Activated T-cell treated with anti-CD3 and anti-CD28 coated beads, Interleukin-2, amount 50 U/mL, for 48 hours (primary cell): ENCODE measurements at places on chromosomes 7 and 10.

GRCh38 chr7:114959931-114960330, 38.0 kb downstream of the MDFIC start:
- no peak for DNase-seq

DNA sequence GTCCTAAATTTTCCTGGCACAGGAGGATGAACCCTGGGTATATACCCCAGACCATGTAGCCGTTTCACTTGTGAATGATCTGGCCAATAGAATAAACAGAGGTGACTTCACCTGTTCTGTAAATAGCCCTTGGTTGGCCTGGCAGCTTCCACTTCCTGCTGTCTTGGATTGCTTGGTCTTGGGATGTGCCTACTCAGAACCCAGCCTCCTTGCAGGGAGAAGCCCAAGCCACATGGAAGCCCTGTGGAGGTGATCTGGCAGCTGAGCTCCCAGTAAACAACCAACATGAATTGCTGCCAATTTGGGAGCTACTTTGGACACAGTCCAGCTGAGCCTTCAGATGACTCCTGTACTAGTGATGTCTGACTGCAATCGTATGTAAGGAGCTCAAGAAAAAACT, 4.8 kb upstream of the RAPGEF5 start:
- DNase-seq: no peak

DNA sequence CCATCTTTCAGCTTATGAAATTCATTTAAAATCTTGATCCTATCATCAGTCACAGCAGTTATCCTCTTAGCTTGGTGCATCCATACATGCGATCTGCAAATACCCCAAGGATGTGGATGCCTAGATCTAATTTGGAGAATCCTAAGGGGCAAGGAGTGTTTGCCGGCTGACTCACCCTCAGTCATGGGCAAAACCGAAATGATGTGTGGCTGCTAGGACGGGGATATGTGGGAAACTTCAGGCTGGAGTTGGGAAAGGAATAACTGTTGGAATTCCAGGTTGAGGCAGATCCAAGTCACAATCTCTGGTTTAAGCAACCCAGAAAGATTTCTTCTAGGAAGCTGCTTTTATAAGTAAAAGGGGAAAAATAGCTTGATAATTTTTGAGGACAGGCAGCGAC, 19.7 kb upstream of the GOT1 start:
- no peak for DNase-seq

GRCh38 chr10:82581940-82582339, 706.9 kb downstream of the NRG3 start:
- DNase-seq: no peak

GRCh38 chr7:105638334-105638733, 57.0 kb upstream of the EFCAB10 start:
- no peak for DNase-seq

GRCh38 chr7:28581351-28581750, 169.0 kb downstream of the CREB5 start:
- no peak for DNase-seq

DNA sequence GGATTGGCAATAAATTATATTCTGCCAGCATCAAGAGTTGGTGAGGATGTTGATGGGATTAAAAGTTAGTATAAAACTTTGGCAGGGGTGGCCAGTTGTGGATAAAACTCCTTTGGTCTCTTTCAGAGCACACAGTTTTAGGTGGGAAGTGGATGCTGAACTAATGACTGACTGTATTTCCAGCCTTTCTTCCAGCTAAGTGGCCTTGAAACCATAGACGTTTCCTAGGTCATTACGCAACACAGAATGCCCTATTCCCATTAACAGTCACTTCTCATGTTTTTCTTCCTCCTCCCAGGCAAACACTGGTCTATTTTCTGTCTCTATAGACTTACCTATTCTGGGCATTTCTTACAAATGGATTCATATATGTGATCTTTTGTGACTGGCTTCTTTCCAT, 467.4 kb downstream of the NEBL start:
- no peak for DNase-seq

DNA sequence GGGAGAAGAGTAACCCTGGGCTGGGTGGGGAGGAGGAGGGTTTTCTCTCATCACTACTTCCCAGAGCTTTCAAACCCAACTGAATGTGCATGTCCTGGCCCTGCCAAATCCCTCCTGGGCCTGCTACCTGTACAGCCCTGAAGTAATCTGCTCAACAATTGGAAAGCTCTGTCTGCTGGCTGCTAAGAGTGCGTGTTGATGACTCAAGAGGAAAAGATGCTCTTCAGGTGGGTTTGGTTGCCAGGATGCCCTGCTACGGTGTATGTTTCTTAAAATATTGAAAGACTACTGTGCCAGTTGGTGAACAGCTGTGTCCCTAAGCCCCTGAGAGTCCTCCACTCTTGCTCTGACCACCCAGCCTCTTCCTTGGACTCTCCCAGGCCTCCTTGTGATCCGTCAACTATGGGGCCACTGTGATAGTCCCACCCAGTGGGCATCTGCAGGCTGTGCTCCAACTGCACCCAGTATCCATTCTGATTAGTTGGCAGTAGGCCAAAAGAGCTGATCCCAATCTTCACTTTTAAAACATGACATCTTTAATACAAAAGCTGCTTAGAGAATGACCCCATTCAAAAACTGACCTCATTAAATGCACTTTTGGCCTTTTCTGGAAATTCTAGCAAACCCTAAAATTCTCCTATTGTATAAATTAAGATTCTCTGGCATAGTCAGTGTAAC, 85.6 kb downstream of the AOAH start:
- no peak for DNase-seq

GRCh38 chr7:90251304-90251635, 6.3 kb downstream of the CFAP69 start:
- DNase-seq: no peak

DNA sequence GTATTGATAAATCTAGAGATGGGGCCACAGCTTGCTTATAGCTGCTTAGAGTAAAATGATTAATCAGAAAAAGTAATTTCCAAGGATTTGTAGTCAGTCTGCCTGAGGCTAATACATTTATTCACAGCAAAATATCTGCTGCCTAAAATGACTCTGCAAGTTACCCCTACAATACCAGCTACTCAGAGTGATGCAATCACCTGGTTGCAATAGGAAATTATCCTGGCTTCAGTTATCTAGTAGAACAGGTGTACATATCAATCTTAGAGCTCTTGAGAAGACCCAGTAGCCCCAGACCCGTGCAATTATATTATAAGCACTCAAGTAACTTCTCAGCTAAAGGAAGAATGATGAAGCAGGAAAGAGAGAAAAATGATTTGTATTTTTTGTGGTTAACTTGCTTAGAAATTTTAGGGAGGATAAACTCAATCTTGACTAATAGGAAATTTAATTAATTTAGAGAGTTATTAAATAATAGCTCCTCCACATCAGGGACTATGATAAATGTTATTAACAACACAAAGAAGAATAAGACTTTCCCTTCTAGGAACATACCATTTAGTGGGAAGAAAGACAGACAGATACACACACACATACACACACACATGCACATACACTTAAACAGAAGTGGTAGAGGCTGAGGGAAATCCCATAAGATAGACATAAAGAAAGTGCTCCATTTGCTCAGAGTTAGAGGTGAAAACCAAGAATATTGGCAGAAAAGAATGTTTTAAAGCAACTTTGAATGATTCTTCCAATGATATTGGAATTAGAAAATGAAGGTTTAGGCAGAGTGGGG, 140.4 kb upstream of the PRSS1 start:
- no peak for DNase-seq

GRCh38 chr10:16597656-16598055, 76.0 kb upstream of the C1QL3 start:
- DNase-seq: no peak

- no peak for DNase-seq
Observed at GRCh38 chr10:113030453-113030852, 80.4 kb downstream of the TCF7L2 start.

DNA sequence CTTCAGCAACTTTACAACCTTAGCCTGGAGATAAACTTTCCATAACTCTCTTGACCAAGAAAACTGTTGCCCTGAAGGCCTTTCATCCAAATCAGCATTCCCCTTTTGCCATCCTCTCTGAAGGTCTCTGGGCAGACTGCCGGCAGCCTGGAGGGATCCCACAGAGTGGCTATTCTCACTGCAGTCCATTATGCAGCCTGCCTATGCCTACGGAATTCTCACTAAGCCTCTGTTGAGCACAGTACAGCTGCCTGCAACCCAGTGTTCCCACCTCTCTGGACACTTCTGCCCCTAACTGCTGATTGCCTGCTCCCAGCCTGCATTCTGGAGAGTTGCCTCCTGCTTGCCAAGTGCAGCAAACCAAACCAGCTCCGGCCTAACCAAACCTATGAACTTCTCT, 548.9 kb upstream of the STEAP1 start:
- DNase-seq: no peak

DNA sequence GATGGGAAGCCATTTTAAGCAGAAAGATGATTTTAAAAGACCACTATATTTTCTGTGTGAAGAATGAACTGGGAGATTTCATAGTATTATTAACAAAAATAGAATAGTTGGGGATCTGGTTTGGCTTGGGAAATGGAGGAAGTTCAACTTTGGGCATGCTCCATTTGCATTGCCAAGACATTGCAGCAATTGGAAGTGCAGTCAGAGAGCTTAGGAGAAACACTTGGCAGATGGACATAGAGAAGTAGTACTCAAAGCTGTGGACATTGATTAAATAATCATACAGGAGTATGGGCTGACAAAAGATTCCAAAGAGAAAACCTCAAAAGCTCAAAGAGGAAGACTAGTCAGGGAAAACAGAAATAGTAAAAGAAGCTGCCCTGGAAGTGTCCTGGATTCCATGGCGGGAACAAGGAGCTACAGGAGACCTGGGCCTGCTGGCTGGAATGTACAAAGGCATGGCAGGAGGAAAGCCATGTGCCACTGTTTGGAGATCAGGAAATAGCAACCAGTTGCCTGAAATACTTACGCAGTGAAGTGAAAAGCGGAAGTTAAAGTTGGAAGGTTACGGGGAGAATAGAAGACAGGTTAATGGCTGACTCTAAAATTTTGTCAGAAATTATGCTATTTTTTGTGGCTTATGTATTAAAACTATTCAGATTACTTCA, 93.6 kb upstream of the MXI1 start:
- DNase-seq: no peak

- no peak for DNase-seq
Observed at GRCh38 chr10:114356751-114357514, 47.4 kb downstream of the AFAP1L2 start.

DNA sequence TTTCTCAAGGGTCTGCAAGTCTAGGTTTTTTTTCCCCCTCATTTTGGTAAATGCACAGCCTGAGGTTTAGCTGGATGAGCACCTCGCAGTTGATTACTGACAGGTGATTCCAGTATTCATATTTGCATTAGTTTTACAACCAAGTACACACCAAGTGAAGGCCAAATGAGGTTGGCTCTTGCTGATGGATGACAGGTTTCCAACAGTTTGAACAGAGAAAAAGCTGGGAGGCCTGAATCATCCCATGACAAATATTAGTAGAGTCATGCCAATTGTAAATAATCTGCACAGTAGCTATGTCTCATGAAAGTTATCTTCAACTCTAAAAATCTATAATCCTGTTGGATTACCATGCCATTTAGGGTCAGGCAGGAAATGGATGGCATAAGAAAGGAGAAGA, 399.8 kb downstream of the HTR7 start:
- no peak for DNase-seq

GRCh38 chr10:18822156-18822555, 162.9 kb downstream of the ARL5B start:
- no peak for DNase-seq

DNA sequence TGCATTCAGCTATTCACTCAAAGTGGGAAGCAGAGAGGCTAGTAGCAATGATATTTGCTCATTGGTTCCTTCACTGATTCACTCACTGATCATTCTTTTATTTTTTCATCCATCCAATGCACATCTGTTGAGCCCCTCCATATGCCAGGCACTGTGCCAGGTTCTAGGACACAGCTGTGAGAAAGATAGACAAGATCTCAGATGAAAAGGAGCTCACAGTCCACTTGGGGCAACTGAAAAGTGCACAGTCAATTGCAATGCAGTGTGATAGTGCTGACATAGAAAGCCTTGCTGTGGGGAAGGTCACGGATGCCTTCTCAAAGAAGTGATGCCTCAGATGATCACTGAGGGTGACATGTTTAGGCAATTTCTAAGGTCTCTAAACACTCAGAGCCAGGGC, 262.3 kb downstream of the PTEN start:
- DNase-seq: no peak

DNA sequence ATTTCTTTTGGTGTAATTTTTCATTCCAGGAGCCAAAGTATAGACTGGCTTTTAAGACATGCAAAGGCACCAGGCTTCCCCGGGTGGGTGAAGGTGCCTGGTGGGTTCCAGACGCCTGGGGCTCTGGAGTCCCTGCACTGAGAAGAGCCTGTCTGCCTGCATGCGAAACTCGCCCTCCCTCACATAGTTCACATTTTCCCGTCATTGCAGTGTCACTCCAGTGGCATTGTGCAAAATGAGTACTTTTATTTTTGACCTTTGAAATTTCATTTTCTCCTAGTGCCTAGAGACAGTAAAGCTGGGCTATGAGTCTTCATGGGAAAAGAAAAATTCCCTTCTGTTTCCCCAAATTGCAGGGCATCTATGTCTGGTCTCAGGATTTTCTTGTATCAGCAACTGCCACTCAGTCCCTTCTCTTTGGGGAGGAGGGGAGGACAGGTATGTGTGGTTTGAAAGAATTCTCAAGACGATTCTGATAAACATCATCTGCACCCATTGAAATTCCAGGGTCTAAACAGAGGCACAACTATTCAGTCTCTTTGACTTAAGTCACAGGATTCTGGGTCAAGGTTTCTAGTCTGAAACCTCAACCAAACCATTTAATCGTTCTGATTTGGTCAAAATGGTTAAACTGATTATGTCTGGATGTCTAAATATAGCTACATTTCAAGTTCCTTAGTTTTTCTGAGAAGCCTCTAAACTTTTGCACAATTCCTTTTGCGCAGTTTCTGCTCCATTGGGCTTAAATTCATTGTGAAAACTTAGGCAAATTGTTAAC, 107.8 kb downstream of the CYP26A1 start:
- no peak for DNase-seq

DNA sequence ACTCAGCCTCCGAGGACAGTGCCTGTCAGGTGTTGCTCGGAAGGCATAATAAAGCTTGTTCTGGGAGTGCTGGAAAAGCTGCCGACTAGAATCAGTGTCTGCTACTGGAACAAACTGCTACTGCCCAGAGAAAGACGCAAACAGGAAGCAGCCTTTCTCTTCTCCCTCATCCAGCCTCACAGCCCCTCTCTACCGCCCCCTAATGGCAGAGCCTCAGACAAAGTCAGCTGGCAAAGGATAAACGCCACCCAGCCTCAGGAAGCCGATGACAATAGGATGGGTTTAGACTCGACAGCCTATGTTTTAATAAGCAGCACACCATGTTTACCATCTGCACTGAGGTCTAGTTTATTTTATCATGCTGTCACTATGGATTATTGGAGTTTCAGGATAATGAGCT, 169.5 kb upstream of the LYZL1 start:
- DNase-seq: peak; percentile 37
